Activated naive CD4-positive, alpha-beta T cell treated with Interleukin-2 at 50 U/mL for 16 hours (primary cell): ENCODE measurements at places on chromosomes 2 and 18.

DNA sequence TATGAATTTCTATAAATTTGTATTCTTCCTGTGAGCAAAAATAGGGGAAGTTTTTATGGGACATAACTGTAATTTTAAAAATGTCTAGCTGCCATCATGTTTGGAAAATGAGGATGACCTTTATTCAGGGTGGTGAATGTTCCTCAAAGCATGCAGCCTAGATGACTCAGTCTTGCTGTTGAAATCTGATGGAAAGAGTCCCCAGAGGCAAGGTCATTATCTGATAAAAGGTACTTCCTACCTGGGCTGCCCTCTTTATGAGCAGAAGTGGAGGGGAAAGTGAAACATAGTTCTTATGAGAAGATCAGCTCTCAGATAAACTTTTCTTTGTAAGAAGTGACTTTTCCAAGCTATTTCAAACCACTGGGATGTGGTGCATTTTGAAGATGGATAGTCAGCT lies 1144.7 kb upstream of the PIK3C3 start:
- no peak for DNase-seq

DNA sequence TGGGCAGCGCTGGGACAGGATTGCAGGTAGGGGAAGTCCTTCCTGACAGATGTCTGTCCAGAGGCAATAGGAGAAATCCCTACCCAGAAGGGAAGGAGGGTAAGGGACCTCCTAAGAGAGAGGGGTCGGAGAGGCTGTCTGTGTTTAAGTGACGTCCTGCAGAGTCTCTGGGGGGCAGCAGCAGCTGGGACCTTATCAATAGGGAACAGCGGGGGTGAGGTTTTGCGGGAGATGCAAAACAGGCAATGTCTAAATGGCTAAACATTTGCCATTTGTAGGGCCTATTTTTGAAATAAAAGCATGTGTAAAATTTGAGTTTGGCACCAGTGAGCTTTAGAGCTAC lies 108.7 kb upstream of the HS6ST1 start:
- no peak for DNase-seq

- DNase-seq = no peak
These were observed 1.5 kb upstream of the MTCL1 start for GRCh38 chr18:8703781-8704301.

- no peak for DNase-seq
These were observed 152.9 kb upstream of the NOSTRIN start for GRCh38 chr2:168649562-168649961.

- no peak for DNase-seq
These were observed 105.0 kb upstream of the ZFP36L2 start for GRCh38 chr2:43331422-43331821.

DNA sequence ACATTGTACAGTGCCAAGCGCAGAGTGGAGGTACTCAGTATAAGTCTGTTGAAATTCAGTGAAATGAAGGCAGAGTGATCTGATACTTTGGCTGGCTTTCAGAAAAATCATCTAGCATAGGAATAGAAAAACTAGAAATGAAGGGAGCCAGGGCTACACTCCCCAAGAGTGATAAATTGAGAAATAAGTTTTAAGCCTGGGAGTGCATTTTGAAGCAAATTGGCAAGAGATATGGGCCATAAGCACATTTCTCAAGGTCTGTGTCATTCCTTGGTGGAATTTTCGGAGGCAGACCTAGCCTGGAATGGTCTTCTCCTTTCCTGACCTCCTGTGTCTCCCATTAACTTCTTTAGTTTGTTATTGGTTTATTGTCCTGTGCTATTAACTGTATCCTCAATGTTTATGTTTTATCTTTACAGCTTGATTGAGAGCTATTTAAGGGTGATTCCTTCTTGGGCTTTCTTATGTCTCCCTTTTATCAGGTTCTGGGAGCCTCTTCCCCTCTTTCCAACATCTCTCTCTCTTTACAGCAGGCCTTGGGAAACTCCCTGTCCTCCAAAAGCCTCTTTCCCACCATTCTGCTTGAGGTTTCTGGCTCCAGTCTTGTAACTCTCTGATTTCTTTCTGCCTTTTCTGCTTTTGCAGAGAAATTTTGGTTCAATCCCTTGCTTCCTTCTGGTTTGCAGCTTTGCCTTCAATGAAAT lies 649.5 kb downstream of the SLC4A3 start:
- no peak for DNase-seq

GRCh38 chr2:202327858-202328257 lies 48.3 kb upstream of the BMPR2 start:
- DNase-seq = no peak

DNA sequence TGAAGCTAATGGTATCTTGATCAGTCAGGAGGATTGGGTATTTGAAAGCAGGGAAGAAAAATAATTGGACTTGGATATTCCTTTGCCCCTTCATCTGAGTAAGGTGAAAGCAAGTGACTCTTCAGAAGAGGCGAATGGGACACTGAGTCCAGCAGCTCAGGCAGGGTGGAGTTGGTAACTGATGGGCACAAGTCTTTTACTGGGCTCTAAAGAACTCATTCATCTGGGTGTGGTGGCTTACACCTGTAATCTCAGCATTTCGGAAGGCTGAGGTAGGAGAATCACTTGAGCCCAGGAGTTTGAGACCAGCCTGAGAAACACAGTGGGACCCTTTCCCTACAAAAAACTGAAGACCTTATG lies 11.2 kb downstream of the CFLAR start:
- no peak for DNase-seq

DNA sequence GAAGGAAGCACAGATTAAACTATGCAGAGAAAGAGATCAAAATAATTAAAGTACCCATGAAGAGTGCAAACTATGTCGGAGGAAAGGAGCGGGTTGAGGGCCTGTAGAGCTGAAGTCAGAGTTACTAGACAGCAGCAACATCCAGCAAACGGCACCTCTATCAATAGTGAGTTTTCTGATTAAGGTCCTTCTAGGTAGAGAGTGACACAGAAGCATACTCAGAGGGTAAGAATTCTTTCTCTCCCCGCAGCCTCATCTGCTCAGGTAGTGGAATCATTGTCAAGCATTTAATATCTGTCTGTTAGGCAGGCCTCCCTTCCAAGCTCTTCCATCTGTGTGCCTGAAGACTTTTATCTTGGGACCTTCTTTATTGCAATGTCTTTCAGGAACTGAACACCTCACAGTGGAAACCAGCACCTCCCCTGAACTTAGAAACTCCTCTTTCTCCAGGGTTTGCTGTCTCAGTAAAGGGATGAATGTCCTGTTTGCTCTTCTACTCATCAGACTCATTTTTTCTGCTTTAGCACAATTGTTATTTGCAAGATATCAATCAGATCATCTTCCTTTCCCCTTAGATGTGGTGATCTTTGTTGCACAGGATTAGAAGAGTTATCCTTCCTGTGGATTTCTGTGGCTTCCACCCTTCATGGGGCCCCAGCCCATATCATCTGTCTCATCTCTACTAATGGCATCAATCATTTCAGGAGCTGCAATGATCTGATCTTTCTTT lies 28.8 kb downstream of the SP140 start:
- DNase-seq = peak; percentile 45
